Renal pelvis (tissue), 12 donors: ENCODE measurements at places on chromosomes 7 and 10.

GRCh38 chr10:77524281-77524711, 113.3 kb downstream of the KCNMA1 start:
- DNase-seq: no peak

DNA sequence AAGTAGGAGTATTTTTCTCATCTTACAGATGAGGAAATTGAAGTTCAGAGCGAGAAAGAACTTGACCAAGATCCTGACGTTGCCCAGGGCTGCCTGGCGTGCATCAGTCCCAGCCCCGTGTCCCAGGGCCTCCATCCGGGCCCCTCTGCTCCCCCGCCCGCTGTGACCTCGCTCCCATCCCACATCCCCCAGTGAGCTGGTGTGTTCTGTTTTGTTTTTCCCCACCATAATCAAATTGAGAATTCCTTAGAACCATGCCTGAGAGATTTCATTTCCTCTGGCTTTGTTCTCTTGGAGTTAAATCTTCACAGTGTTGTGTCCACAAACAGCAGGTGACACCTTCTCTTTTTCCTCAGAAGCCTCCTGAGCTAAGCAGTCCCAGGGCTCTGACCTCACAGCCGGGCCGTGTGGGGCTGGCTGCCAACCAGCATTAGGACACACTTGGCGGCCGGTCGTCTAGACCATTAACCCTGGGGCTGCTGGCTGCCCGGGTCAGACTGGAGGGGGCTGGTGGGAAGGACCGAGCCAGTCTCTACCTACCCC, 44.3 kb downstream of the PFKP start:
- DNase-seq: peak; percentile 76

GRCh38 chr10:29496341-29497162, 138.2 kb downstream of the SVIL start:
- peak; percentile 60 for DNase-seq

GRCh38 chr7:45885264-45885882, 2.9 kb upstream of the IGFBP1 start:
- DNase-seq: peak; percentile 69

DNA sequence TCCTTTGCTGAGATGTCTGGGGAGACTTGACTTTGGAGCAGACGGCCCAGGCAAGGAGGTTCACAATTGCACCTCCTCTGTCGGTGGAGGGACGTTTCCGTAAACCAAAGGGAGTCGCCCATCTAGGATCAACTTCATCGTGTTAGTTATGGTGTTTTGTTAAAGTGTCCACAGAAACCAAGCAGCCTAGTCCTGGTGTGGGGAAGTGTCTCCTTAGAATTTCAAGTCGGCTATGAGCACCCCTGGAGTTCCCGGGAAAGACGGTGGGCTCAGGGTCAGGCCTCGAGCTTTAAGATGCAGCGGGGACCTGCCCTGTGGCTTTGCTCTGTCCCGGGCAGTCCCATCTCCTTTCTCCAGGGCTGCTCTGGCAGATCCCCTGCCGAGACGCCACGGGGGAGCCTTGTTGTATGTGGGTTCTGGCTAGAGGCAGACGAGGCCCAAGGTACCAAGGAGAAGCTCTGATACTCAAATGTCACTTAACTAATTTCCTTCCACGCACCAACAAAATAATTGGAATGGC, 319.2 kb downstream of the ADARB2 start:
- no peak for DNase-seq

- DNase-seq: no peak
These were observed 234.6 kb downstream of the DIP2C start for GRCh38 chr10:454860-455259.

- DNase-seq: no peak
These were observed 208.5 kb downstream of the EBF3 start for GRCh38 chr10:129755621-129756020.

- no peak for DNase-seq
These were observed 217.6 kb downstream of the GFRA1 start for GRCh38 chr10:116055252-116055916.

DNA sequence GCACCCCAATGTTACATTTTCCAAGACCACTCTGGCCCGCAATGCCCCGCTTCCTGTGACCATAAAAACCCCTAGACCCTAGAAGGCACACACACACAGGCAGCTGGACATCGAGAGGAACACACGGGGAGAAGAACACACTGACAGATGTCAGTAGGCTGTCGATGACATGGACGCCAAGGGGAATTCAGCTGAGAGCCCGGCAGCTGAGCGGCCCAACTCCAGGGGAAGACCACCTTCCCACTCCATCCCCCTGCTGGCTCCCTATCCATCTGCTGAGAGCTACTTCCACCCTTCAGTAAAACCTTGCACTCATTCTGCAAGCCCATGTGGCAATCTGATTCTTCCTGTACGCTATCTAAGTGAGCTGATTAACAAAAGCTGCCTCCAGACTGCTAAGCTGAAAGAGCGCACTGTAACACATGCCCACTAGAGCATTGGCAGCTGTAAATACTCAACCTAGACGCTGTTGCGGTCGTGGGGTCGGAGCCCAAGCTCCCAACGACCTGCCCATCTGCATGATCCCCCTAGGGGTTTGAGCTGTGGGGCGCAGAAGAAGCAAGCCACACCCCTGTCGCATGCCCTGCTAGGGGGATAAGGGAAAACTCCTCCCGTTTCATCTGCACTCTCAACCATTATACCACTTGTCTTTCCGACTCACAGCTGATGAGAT, 843.6 kb upstream of the POT1 start:
- no peak for DNase-seq

DNA sequence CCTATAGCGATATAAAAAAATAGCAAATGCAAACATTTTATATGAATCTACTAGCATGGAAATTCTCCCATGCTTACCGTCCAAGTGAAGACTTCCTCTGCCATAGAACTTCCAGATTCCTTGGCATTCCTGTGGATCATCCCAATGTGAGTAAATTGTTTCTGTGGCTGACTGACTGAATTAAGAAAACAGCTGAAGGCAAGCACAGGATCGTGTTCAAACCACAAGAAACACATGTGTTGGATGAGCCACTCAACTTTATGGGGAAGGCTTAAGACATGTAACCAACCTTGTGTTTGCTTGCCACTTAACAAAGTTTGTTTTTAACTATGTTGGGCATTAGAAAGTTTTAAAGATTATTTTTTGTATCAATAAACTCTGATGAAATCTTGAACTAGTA, 2.6 kb upstream of the MYPN start:
- no peak for DNase-seq

DNA sequence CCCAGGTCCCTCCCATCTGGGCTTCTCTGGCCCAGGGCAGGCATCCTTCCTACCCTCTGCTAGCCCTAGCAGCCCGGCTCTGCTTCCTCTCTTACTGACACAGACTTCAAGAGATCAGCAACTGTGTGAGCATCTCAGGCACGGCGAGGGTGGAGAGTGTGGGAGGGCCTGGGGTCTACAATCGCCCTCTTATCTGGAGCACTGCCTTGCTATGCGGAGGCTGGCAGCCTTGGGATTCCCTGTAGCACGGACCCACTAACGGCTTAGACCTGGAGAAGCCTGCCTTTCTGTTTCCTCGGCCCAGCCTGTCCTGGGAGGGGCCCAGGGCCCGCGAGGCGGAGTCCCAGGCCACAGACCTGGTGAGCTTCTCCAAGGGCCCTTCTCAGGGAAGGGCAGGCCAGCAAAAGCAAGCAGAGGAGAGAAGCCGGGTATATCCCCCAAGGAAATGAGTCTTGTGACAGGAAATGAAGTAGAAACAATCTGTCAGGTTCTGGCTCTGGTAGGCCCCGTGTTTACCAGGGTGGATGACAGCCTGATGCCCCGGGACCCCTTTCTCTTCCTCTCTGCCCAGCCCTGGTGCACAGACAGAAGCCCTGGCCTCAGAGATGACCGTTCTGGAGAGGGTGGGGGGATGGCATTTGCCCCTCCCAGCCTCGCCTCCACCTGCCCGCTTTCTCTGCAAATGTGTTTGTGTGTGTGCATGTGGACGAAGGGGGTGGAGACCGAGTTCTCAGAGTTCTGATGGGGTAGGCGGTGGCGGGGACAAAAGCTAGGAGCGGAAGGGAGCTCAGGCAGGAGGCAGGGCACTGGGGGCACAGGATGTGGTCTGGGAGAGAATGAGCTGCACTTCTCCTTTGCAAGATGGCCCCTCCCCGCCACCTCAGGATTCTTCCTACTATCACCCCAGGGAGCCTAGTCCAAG, 2.5 kb downstream of the LRCH4 start:
- DNase-seq: no peak

- no peak for DNase-seq
These were observed 37.7 kb upstream of the ODAD2 start for GRCh38 chr10:28036587-28036986.

DNA sequence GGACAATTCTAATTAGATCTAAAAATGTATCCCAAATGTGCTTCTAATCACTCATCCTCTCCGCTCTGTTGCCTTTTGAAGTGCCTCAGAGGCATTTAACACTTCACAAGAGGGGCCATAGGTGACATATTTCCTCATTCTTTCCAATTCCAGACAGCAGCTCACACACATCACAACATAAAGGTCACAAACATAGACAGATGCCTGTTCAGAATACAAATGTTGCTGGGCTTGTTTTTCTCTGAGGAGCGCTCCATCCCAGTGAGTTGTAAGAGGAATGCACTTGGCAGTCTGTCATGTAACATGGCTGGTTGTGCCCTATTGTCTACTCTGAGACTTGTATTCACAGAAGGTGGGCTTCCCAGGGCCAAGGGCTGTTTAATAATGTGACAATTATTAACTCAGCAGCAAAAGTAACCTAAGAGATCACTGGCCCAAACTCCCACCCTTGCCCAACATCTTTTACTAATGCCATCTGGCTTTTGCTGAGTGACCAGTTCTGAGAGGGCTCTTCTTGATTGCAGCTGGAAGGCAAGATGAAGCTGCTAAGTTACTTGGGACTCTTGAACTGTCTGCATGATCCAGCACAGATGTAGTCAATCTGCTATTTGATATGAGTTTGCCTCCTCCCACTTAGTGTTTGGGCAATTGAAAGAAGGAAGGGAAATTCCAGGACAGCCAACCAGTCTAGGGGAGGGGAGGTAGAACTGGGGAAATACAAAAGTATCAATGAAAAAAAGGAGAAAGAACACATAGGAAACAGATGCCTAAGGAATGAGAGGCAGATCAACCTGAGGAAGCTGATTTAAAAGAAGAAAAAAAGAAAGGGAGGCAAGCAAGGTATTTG, 13.6 kb downstream of the PON2 start:
- DNase-seq: peak; percentile 78

GRCh38 chr7:137958470-137959431, 43.1 kb downstream of the CREB3L2 start:
- no peak for DNase-seq

GRCh38 chr10:25901199-25901598, 32.8 kb upstream of the MYO3A start:
- no peak for DNase-seq

- peak; percentile 79 for DNase-seq
These were observed 19.4 kb downstream of the ZMIZ2 start for GRCh38 chr7:44767912-44768627.

DNA sequence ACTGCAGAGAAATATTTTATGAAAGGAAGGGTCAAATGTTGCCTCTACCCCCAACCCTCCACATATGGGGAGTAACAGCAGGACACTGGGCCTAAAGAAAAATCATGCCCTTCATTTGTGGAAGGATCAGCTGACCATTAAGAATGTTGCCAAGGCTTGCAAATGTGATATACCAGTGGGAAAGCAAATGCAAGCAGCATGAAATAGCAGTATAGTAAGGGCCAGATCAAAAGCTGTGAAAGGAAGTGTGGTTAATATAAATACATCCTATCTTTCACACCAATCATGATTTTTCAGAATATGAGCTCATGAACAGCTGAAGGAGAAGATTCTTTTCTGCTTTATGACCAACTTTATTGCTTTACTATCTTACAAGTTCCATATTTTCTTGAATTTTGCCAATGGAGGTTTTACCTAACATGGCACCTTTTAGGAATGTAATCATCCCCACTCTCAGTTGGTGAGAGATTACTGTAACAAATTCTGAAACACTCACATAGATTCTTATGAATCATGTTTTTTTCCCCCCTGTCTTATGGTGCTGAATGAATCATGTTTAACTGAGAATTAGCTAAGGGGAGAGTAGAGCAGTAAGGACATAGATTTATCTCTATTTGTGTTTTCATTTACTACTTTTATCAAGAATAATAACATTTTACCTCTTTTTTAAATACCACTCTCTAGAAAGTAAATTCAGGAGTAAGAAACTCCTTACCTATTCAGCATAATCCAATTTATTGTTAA, 12.1 kb upstream of the ATAD1 start:
- DNase-seq: no peak

- peak; percentile 28 for DNase-seq
These were observed 258.0 kb upstream of the SP4 start for GRCh38 chr7:21169667-21170580.

- no peak for DNase-seq
These were observed 49.4 kb downstream of the PYROXD2 start for GRCh38 chr10:98365406-98366061.

DNA sequence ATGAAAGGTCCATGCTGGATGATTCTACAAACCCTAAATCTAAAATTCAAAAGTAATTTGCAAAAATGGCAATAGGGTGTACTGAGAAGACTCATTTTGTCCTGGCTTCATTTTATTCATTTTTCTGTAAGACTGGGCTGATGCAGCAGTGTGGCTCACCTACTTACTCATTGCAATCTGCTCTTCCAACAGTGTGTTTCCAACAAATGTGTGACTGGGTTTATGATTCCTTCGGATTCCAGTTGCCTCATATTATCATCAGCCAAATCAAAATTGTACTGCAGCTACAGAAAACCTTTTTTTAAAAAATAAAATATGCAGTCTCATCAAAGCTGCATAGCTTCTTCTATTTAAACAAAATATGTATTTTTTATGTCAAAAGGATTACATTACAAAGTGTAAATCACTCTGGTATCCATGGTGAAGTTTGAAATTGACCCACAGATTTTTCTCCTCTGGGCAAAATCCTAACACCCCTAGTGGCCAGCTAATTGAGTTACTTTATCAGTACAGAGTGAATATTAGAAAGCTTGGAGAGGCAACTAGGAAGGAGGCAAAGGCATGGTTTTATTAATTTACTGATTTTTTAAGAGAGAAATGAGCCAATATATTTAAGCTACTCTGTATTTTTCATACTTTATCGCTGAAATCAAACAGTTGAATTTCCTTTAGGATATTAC, 390.3 kb downstream of the MAGI2 start:
- DNase-seq: no peak

DNA sequence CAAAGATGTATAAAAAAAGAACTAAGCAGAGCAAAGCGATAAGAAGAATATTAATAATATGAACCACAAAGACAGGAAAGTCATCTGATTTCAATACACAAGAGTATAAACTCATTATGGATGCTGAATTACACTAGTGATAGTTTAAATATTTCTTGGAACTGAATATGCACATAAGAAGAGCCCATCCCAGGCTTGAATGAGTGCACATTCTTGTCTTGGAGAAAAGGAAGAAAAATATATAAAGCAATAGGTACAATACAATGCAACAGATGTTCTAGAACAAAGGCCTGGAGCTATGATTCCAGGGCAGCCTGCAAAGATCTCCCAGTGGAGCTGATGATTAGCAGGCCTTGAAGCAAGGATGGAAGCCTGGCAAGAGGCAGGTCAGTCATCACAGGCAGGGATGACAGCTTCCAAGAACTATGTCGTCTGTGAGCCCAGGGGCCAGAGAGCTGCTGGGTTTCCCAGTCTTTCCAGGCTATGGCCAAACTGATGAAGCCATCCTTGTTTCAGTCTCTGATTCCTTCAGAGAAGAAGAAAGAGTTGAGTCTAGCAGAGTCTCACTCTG, 277.6 kb downstream of the KCNMA1 start:
- no peak for DNase-seq
